ENCODE measurements at places on chromosomes 11 and 22.

DNA sequence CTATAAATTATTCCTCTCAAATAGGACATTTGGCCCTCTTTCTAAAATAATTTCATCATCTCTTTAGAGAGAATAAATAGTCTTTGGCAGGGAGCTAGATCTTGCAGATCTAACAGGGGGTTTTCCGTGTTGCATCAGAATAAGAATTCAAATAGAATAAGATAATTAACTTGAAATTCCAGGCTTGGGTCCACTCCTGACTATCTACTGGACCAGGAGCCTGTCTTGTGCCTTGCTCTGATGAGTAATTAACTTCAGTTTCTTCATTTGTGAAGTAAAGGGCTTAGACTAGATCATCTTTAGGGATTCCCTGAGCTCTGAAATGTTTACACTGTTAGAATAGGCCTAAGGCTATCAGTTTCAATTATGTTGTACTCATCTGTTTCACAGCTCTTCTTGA, 23.5 kb upstream of the TMEM123 start:
- DNase-seq = peak; percentile 21

DNA sequence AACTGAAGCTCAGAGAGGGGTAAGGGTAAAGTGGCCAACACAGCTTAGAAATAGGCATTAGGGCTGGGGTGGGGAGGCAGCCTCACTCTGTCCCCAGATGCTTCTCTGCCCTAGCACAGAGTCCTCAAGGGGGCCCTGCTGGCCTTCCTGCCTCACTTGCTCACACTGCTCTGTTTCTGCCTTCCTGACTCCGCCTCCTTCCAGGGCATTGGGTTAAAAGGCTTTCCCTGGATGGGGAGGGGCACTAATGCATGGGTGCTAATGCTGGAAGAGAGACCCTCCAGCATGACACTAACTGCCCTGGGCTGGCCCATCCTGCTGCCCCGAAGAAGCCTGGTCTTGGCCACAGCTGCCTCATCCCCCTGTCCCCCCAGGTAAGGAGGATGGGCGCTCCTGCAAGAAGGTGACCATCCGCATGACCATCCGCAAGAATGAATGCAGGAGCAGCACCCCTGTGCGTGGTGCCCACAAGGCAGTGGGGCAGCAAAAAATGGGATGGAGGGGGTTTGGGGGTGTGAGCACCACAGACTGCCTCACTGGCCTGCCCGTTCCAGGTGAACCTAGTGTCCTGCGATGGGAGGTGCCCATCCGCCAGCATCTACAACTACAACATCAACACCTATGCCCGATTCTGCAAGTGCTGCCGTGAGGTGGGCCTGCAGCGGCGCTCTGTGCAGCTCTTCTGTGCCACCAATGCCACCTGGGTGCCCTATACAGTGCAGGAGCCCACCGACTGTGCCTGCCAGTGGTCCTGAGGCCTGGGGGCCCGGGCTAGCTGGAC, 74.0 kb upstream of the MYOD1 start:
- no peak for DNase-seq

- no peak for DNase-seq
These were observed 42.8 kb upstream of the ALKBH3 start for GRCh38 chr11:43837879-43838278.

DNA sequence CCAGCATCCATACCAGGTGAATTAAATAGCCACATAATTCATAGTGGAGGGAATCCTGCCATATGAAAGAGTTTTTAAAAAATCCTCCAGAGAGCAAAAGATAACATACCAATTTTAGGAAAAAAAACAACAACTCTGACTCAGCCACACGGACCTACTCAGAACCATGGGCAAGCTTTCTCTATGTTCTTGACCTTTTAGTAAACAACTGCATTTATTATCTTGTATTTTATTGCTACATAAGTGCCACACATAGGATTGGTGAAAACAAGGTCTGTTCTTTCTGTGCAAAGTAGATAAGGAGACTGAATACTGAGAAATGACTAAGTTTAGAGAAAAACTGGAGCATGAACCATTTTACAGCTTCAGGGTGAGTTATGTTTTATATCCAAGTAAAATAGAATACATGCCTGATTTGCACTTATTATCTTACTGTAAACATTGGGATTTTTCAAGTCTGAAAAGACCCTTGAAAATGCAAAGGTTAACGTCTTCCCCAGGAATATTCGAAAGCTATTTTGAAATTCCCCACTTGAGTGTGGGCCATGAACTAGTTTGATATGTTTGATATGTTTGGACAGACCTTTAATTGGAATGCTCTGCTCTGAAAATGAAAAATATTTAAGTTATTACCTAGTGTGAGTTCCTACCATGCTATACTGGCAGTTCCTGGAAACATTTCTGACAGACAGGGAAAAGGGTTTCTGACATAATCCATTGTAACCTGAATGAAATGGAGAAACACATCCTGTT, 89.5 kb upstream of the DDI1 start:
- DNase-seq = no peak

DNA sequence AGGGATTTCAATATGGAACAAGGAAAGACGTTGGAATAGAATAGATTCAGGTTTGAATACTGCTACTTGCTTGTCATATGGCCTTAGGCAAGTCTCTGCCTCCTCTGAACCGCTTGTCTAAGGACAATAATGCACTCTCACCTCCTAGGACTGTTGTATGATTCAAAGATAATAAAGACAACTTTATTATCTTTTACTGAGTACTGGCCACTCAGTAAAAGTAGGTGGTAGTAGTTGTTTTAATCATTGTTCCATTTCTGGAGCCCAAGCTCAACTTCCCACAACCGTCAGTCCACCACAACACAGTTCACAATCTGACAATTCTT, 134.2 kb downstream of the ME3 start:
- DNase-seq = no peak

- no peak for DNase-seq
These were observed at the start of gene OR52K1 for GRCh38 chr11:4482445-4482844. OR52K1 (plus strand) TSS chr11:4482646; CDS start chr11:4488901, 6,255 bp downstream.

DNA sequence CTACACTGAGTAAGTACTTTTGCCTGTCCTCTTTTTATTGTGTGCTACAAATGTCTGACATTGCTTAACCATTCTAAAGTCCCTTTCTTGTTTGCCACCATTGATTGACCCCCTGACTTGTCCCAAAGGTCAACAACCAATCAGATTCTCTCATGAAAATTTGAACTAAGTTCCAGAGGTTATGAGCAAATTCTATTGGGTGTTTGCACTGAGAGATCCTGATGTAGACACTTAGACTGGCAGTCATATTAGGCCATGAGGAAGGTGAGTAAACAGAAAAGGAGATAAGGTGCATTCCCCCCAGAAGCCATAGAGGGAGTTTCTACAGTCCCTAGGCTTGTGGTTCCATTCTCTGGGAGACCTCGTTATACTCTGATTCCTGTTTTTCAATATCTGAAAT, 101.3 kb upstream of the E2F8 start:
- no peak for DNase-seq

DNA sequence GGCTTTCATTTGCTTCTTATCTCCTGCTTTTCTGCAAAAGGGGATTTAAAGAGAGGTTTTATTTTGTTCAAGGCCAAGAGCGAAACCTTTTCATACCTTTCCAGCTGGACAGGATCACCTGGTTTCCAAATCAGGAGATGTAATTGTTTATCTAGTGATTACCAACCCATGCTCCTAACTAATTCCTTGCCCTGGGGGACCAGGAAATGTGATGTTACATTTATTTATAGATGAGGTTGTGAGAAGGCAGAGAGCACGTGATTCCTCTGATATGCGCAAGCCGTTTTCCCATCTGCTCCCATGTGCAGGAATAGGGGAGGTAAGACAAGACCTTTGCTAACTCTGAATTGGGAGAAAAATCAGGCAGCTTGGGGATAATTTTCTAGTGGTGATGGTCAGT, 507.2 kb upstream of the LARGE1 start:
- DNase-seq = peak; percentile 91

- peak; percentile 23 for DNase-seq
These were observed 45.1 kb downstream of the C11orf96 start for GRCh38 chr11:43987384-43988039.

- DNase-seq = no peak
These were observed 529.6 kb upstream of the LRRC4C start for GRCh38 chr11:41988951-41989572.

DNA sequence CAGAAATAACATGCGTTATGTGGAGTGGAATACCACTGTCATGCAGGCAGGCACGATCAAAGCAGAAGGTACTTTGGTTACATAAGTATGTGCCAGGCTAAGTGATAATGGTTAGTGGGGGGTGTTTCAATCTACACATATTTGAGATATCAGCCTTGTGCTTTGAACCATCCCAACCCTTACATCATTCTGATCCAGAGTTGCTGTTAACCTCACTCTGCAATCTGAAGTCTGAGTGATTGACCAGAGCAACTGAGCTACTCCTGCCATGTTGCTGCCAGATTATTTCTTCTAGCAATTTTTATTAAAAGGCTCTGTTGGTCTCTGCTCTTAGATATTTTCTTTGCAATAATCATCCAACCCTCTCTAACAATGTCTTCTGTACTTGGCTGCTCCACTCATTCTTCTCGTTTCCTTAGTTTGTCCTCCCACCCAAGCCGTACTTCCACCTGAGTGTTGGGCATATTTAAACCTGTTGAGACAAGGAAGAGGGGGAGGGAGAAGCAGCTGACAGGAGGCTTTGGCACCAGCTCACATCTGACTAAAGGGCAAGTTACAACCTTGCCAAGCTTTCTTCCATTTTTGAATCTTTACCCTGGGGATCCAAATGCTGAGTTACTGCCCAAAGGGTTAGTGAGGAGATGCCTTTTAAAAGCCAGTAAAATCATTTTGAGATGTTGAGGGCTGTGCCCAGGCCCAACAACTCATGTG, 114.1 kb upstream of the SESN3 start:
- no peak for DNase-seq

- peak; percentile 87 for DNase-seq
These were observed 36.8 kb downstream of the WNT11 start for GRCh38 chr11:76169473-76169896.

DNA sequence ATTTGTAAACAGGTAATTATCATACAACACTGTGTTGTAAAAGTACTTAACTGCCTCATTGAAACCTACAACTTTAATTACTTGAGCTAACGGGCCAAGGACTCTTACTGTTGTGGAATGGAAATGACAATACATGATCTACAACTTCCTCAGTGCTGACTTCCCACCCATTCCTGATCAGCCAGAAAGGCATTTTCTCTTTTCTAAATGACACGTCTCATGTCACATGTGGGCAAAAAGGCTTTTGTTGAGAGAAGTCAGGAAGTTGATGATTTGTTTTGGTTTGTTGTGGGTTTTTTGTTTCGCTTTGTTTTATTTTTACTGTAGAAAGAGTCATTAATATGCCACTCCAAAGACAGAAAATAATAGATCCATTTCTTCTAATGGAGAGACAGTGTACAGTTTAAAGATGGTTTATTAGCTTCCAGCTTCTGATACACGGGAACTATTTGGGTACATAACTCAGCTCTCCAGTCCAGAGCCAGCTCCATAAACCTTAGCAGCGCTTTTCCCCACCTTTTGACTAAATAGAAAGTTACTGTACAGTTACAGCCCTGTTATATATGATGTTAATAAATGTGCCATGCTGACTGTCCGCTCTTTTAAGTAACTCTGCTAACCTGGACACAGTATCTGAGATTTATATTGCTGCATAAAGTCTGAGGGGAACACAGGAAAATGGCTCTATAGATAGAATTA, 509.4 kb upstream of the API5 start:
- DNase-seq = no peak

GRCh38 chr11:84056653-84057376, 770.6 kb upstream of the CCDC90B start:
- DNase-seq = no peak

- no peak for DNase-seq
These were observed 396 bp downstream of the CCDC157 start for GRCh38 chr22:30357236-30357570.

DNA sequence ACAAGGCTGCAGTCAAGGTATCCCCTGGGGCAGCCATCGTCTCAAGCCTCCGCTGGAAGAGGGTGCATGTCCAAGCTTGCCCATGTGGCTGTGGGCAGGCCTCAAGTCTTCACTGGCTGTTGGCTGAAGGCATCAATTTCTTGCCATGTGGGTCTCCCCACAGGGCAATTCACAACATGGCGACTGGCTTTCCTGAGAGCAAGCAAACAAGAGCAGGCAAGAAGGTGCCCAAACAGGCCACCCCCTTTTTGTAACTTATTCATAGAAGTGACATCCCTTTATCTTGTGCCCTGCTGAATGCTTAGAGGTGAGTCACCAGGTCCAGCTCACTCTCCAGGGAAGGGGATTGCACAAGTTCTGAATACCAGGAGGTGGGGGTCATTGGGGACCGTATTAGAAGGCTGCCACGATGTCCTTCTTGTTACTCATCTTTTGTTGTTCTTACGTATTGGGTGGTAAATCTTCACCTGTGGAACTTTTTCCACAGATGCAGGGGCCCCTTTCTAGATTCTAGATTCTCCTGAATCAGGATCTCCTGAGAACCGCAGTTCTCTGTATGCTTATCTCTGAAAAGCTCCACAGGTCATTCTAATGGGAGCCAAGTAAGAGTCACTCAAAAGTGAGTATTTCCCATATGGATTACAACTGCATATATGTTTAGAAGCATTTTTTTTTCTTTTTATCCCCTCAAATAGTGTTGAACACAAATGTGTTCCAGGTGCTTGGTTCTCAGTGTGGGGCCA, 44.2 kb upstream of the MICAL2 start:
- DNase-seq = peak; percentile 92

DNA sequence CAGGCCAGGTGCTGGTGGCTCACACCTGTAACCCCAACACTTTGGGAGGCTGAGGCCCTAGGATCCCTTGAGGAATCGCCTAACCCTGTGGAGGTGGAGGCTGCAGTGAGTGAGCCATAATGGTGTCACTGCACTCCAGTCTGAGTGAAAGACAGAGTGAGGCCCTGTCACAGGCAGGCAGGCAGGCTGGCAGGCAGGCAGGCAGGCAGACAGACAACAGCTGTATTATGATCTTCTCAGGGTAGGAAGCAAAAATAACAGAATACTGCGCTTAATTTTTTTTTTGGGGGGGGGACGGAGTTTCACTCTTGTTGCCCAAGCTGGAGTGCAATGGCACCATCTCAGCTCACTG, 3901.6 kb upstream of the OR11H1 start:
- DNase-seq = no peak

DNA sequence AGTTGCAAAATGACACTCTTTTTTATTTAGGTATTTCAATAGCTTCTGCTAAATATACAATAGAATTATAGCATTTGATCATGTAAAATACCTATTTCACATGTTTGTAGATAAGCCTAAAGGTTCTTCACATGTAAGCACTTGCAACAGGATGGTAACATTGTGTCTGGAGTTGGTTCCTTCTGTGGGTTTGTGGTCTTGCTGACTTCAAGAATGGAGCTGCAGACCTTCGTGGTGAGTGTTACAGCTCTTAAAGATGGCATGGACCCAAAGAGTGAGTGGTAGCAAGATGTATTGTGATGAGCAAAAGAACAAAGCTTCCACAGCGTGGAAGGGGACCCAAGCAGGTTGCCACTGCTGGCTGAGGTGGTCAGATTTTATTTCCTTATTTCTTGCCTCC, 246.4 kb upstream of the PDGFD start:
- no peak for DNase-seq

DNA sequence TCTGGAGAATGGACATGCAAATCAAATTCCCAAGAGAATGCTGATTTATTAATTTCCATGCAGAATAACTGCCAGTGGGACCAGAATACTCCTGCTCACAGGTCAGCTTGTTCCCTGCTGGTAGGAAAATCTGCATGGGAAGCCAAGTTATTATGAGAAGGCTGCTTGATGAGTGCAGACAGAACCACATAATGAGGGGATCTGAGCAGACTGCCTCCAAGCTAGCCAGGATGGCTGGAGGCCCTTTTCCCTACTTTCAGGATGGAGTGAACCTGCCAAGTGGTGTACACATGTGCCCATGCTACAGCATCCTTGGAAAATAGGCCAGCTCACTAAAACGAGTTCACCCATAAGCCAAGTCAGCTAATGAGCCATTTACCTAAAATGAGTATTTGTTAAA, 55.2 kb upstream of the ZBED5 start:
- DNase-seq = no peak

Measured in NCI-H69 (cell line).